Endothelial cell of umbilical vein (primary cell): ENCODE measurements at places on chromosomes 16 and 17. TPM values are rescaled to one million over a fixed set of nuclear protein-coding genes. Genes with fewer than 3 reads are reported as not detected.

The KRT15 gene
- 2.8 TPM in 2 replicates for total RNA-seq

The ELMO3 gene
- 4.3 and 5.7 TPM in 2 replicates for total RNA-seq

The ZNF385C gene
- total RNA-seq, result not detected in 2 replicates

The VAT1L gene
- total RNA-seq, result 1.5 and 2.1 TPM in 2 replicates

The AURKB gene
- total RNA-seq, result 104 and 107 TPM in 2 replicates

The EXOSC6 gene
- total RNA-seq, result 29.2 and 30.6 TPM in 2 replicates

The TMED6 gene
- total RNA-seq, result 0.37 and 1.2 TPM in 2 replicates

The DNAH9 gene
- total RNA-seq, result not detected in 2 replicates

DNA sequence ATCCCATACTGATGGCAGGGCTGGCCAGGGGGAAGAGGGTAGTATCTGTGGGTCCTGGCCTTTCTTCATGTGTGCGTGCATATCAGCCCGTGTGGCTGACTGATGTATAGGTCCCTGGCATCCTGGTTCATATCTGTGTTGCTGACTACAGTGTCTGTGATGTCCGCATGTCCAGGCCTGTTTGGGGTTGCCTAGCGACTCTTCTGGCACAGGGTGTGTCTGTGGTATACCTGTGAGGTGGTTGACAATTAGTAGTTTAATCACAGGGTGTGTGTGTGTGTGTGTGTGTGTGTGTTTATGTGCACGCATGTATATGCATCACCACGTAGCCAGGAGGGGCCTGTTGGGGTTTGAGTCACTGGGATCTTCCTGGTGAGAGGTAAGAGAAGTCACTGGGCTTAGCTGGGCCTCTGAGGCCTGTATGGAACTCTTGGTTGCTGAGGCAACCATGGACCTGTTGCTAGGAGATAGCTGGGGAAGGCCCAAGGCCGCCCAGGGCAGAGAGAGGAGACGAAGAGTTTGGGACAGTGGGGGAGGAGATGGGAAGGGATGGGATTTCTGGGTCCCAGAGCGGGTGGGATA, 603 bp upstream of the TMEM95 start:
- no peaks in the 10 kb centered on the region for H3K36me3 ChIP-seq
- no peak overlapping the region for H3K4me3 ChIP-seq
- H3K27me3 ChIP-seq, result no peaks in the 10 kb centered on the region
- no peak overlapping the region for H3K27ac ChIP-seq
- no peak for DNase-seq

DNA sequence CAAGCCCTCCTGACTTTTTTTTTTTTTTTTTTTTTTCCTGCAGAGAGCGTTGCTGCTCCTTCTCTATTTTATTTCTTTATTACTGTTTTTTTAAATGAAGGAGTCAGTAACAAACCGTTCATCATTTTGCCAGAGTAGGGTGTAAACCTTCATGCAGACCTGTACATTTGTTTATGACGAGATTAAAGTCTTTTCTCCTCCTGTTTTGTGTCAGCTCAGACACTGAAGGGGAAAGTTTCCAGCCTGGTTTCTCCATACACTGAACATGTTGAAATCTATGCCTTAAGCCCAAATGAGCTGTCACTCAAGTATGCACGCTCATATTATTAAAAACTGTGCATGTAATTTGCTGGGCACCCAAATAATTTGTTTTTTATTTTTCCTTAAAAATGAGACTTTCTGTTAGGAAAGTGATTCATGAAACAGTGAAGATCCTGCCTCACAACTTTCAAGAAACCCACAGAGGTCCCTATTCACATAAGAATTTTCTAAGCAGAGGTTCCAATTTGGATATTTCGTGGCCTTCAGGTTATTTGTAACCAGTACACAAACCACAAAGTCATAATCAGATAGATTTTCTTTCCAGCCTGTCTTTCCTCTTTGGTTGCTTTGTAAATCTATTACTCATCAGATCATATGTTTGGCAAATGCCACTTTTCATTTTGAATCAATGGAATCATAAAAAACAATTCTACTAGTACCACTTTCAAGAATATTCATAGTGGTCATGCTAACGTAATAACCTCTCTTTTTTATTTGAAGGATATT, 700.3 kb downstream of the MAF start:
- no peak overlapping the region for H3K4me3 ChIP-seq
- H3K27me3 ChIP-seq, result no peaks in the 10 kb centered on the region
- DNase-seq, result no peak
- H3K4me1 ChIP-seq, result no peaks in the 10 kb centered on the region
- no peak overlapping the region for H3K27ac ChIP-seq

GRCh38 chr16:31001507-31002249, 8.8 kb downstream of the STX1B start:
- no peak for DNase-seq
- H3K4me3 ChIP-seq, result no peak overlapping the region
- no peaks in the 10 kb centered on the region for H3K36me3 ChIP-seq
- H3K4me1 ChIP-seq, result no peaks in the 10 kb centered on the region

DNA sequence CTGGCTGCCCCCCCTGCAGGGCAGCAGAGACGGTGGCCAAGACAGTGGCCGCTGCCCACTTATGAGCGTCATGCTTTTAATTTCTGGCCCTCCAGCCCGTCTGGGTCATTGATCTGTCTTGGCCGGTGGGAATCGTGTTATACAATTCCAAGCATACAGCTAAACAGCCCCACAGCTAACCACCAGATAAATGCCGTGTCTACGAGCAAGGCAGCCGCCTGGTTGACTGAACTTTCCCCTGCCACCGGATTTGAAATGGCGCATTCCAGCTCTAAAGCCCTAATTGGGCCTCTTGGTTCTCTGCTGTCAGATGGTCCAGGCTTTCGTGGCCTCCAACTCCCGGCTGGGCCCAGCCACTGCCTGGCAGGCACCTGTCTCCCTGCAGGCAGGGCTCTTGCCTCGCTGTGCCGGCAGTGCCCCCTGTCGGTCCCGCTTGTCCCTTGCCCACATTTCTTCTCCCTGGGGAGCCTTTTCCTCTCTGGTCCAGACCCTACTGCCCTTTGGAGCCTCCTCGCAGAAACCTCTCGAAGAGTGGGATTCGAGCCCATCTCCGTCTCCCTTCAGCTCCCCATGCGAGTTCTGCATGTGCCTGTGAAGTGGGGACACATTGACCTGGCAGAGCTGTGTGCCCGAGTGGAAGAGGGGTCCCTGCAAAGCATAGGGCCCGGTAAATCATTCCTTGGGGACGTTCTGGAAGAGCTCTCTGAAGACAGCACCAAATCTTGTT, 1.8 kb upstream of the RBFOX3 start:
- no peaks in the 10 kb centered on the region for H3K36me3 ChIP-seq
- H3K27ac ChIP-seq, result no peak overlapping the region

DNA sequence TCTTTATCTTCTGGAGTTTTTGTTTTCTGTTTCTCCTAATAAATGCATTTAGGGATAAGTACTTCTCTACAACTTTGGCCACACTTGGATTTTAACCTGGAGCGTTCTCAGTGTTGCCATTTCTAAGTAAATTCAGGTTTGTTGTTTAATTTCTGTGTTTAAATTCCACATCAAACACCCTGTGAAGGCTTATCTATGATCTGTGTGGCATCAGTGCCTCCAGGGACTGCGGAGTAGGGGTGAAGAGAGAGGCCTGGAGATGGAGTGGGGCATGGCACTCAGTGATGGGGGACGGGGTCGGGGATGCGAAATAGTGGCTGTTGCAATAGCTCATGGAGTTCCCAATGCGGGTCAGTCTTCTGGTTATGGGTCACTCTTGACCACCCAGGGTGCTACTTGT, 294.8 kb downstream of the HS3ST3B1 start:
- H3K27ac ChIP-seq, result no peak overlapping the region
- no peaks in the 10 kb centered on the region for H3K36me3 ChIP-seq
- no peaks in the 10 kb centered on the region for H3K4me1 ChIP-seq

DNA sequence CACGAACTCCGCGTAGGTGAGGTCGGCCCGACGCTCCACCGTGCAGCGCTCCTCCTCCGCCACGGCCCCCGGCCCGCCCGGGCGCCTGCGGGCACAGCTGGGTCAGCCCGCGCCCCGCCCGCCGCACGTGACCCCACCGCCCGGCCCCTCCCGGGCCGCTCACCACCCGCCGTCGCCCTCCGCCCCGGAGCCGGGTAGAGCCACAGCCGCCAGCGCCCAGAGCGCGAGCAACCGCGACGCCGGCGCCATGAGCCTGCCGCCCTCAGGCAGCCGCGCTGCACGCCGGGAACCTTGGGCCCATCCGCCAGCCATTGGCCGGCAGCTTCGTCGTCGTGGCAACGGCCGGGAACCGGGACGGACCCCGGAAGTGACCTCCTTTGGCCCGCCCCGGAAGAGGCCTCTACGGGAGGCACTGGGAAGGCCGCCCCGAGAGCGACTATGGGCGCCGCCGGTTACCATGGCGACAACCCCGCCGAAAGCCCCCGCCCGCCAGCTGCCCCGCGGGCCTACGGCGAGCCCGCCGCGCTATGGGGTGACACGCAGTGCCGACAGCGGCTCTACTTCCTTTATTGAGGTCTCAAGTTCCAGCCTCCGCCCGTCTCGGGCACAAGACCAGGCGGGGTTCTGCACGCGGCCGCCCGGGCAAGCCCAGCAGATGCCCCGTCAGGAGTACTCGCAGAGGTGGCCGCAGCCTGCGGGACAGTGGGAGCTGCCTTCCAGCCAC, at the start of gene JMJD8:
Gene JMJD8 (minus strand): TSS at position 264 of the 724 bp plus-strand sequence. CDS start 15 bp downstream, at position 249.
- peak within 1 kb of the TSS; percentile 35 for H3K27ac ChIP-seq
- peak; percentile 87 for DNase-seq
- H3K4me3 ChIP-seq, result peak within 1 kb of the TSS; percentile 71
- H3K36me3 ChIP-seq, result peaks cover 22% of the 10 kb centered on the region
- no peaks in the 10 kb centered on the region for H3K27me3 ChIP-seq

GRCh38 chr16:48887646-48888210, 277.7 kb upstream of the N4BP1 start:
- H3K4me3 ChIP-seq, result no peak overlapping the region
- no peaks in the 10 kb centered on the region for H3K4me1 ChIP-seq

- no peaks in the 10 kb centered on the region for H3K27me3 ChIP-seq
- H3K4me3 ChIP-seq, result no peak overlapping the region
- DNase-seq, result no peak
- H3K4me1 ChIP-seq, result no peaks in the 10 kb centered on the region
Measured at GRCh38 chr17:17993366-17993765, 20.7 kb downstream of the DRC3 start.

GRCh38 chr16:2056681-2057407, 9.1 kb downstream of the TSC2 start:
- H3K27me3 ChIP-seq, result no peaks in the 10 kb centered on the region
- H3K4me1 ChIP-seq, result no peaks in the 10 kb centered on the region
- H3K27ac ChIP-seq, result no peak overlapping the region
- no peak for DNase-seq
- H3K4me3 ChIP-seq, result no peak overlapping the region
- H3K36me3 ChIP-seq, result peaks cover 48% of the 10 kb centered on the region

DNA sequence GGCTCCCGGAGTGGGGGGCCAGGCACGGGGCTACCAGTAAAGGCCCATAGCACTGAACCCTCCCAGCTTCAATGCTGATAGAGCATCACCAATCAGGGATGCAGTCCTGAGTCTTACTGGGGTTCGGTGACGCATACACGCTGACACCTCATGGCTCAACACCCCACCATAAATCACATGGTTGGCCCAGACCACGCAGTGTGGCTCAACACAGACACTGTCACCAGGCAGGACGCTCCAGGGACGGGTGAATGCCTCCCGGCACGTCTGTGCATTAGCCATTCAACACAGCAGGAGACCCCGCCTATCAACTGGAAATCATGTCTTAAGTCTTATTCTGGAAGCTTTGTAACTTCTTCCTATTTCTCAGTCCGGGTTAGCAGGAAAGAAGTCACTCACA, 35.0 kb downstream of the NECAB2 start:
- no peak for DNase-seq
- no peaks in the 10 kb centered on the region for H3K27me3 ChIP-seq
- no peaks in the 10 kb centered on the region for H3K36me3 ChIP-seq
- no peak overlapping the region for H3K4me3 ChIP-seq
- no peaks in the 10 kb centered on the region for H3K4me1 ChIP-seq
- H3K27ac ChIP-seq, result no peak overlapping the region

DNA sequence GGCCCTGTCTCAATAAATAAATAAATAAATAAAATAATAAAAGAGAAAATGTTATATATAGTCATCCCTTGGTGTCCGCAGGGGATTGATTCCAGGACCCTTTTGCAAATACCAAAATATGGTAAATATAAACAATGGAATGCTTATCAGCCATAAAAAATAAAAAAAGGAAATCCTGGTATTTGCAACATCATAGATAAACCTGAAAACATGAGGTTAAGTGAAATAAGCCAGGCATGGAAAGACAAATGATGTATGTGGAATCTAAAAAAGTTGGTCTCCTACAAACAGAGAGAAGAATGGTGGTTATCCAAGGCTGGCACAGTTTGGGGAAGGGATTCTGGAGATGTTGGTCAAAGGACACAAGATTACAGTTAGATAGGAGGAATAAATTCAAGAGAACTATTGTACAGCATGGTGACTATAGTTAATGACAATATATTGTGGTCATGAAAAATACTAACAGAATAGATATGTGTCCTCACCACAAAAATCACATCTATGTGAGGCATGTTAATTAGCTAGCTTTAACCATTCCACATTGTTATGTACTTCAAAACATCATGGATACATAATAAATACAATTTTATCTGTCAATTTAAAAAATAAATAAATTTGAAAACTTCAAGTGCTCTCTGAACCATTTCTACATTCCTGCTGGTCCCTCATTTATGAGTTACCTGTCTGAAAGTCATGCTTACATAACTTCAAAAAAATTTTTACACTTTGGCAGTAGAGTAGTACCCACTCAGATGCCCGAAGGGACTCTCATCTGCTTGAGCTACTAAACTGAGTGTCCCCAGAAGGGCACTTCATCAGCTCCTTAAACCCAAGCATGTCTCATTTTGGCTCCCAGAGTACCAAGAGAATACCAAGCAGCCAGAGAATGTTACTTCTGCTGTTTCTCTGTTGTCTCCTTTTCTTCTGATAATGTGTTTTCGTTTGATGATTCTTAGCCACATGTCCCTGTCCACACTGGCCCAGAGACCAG, 26.6 kb downstream of the N4BP1 start:
- no peak overlapping the region for H3K4me3 ChIP-seq
- no peak overlapping the region for H3K27ac ChIP-seq
- H3K4me1 ChIP-seq, result peaks cover 3% of the 10 kb centered on the region
- DNase-seq, result no peak
- no peaks in the 10 kb centered on the region for H3K27me3 ChIP-seq

DNA sequence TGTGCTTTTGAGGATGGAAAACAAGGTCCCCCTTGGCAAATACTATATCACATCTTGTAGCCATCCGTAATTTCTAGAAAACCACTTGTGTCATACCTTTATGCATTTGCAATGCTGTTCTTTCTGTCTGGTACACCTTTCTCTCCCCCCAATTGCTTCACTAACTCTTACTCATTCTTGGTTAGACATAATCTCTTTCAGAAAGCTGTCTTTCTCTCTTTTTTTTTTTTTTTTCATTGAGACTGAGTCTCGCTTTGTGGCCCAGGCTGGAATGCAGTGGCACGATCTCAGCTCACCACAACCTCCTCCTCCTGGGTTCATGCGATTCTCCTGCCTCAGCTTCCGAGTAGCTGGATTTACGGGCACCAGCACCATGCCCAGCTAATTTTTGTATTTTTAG, 94.9 kb upstream of the C17orf78 start:
- H3K27ac ChIP-seq, result no peak overlapping the region
- H3K4me1 ChIP-seq, result peaks cover 5% of the 10 kb centered on the region
- no peak for DNase-seq
- H3K27me3 ChIP-seq, result no peaks in the 10 kb centered on the region
- no peak overlapping the region for H3K4me3 ChIP-seq
- H3K36me3 ChIP-seq, result peaks cover 28% of the 10 kb centered on the region
